Left lobe of liver (tissue), 2 donors: ENCODE measurements at places on chromosomes 12 and 14.
A peak's percentile ranks its signal among the peaks of the same experiment; 100 is the strongest.

DNA sequence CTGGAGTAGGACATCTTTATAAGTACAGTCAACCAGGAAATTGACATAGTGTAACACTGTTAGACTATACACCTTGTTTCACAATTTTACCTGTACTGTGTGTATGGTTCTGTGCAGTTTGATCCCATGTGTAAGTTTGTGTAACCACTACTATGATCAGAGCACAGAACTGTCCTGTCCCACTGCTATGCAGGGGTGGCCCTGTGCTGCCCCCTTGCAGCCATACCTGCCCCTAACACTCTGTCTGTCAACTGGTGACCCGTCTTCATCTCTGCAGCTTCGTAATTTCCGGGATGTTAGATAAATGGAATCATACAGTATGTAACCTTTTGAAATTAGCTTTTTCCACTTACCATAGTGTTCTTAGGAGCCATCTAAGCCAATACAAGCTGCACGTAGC is 58.7 kb upstream of the RD3L start:
- no peak for DNase-seq

DNA sequence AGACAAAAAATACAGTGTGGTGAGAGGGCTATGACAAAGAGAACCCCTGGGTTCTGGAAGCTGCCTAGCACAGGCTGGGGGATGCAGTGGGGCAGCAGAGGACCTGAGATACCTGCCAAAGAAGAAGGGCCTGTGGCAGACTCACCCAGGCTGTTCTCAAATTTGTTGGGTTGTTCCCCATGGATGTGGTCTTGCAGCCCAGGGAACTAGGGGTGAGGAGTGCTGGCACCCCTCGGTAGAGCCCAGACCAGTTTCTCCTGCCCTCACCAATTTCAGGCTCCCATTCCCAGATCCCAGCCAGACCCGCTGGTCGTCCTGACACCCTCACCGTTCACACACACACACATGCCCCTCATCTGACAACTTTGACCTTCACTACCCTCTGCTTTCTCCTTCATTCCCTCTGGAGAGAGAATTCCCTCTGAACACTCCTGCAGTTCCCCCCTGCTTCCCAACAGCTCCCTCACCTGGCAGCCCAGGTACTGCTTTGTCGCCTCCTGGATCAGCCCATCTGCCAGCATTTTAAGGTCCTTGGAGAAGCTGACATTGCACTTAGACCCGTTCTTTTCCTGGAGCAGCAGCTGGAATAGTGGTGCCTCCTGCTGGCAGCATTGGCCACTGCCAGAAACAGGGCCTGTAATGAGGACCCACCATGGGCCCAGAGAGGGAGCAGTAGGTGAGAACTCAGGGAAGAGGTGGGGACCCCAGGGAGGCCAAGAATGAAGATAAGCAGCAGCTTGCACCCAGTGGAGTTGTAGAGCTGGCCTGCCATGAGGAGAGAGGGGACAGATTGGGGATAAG is 5.9 kb upstream of the GDF11 start:
- DNase-seq, result peak; percentile 77

- peak; percentile 97 for DNase-seq
Observed at GRCh38 chr14:59483819-59484638, at the start of the genes JKAMP and L3HYPDH. JKAMP (plus strand) TSS chr14:59484517; CDS start chr14:59484590, 73 bp downstream. L3HYPDH (minus strand) TSS chr14:59484408; CDS start chr14:59484316, 92 bp downstream.

DNA sequence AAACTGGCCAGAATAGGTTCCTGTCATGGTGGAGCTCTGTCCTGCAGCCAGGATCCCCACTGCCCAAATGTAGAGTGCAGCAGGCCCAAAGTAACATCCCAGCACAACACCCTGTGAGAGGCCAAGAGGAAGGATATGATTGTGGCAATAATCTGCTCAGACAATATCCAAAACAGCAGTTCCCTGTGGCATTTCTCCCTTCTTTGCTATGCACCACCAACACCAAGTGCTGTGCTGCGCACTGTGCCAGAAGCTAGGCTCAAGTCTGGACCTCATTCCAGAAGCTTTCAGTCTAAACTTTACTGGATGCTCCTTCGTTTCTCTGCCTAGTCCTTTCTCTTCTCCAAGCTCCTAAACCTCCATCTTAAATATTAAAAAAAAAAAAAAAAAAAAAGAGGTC is 33.4 kb downstream of the SLC11A2 start:
- DNase-seq, result no peak

DNA sequence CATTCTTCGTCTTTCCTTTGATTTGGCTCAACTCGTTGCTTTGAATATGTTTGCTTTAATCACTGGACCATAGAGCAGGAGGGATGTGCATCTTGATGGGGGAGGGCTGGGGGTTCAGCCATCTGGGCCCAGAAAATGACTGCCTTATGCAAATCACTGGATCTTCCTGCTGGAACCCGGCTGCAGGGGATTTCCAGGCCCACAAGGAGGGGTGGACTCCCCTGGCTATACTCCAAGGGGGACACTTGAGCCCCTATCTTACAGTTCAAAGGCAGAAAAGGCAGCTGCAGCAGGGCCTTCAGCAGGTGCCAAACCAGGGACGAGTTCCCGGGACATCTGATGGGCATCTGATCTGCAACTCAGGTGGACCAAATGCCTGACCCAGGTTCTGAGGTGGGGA is 122.5 kb downstream of the DICER1 start:
- peak; percentile 29 for DNase-seq

GRCh38 chr14:72657214-72657921 is 236.5 kb downstream of the DPF3 start:
- no peak for DNase-seq

DNA sequence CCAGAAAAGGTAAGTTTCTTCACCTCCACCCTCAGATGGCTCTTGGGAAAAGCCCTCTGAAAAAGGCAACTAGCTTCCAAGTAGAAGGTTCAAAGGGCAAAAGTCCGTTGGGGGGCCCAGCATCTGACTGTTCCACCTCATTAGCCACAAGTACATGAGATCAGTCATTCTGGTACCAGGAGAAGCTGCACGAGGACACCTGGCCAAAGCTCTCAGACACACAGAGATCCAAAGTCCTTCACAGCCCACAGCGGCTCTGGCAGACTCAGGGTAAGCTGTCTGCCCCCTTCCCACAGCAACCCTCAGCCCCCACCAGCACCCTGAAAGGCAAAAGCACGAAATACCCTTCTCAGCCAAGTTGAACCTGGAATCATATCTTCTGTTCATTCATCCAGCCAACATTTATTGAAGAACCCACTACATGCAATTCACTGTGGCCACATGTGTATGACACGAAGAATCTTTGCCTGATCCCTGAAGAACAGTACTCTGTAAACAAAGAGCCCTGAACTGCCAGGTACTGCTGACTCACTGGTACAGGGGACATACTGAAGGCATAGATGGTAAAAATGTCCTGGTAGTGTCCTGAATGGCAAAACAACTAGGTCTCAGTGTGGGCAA is 19.0 kb downstream of the SLC7A7 start:
- no peak for DNase-seq

DNA sequence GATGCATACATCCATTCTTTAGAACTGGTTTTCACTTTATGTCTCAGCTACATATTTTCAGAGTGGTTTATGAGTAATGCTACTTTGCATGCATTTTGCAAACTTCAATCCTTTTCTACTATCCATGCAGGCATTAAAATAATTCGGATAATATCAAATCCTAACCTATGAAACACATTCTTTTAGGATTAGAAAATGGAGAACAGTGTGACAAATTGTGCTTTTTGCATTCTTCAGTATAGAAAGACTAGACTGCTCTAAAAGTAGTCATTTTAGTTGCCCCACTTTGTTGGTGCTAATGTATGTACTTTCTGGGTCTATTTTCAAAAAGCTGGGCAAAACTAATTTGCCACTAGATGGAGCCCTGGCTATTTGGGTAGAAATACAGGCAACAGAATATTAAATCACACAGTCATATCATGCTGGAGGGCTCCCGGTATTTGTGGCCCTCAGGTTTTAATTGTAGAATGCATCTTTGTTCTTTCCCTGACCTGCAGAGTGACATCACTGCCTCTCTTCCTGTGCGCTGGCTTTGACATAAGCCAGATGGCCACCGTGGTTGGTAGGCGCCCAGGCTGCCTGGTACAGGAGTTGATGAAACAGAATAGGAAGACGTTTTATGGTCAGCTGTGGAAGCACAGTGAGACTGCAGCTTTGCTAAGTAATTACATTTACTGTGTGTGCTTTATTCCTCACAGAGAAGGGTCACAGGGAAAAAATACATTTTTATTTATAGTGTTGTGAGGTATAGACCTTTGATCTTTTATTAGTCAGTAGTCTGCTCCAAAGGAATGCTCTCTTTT is 28.1 kb downstream of the MSRB3 start:
- DNase-seq, result no peak
